Activated CD4-positive, CD25-positive, alpha-beta regulatory T cell treated with anti-CD3 and anti-CD28 coated beads, Interleukin-2, amount 50 U/mL, for 16 hours (primary cell): ENCODE measurements at places on chromosomes 12 and 14.

DNA sequence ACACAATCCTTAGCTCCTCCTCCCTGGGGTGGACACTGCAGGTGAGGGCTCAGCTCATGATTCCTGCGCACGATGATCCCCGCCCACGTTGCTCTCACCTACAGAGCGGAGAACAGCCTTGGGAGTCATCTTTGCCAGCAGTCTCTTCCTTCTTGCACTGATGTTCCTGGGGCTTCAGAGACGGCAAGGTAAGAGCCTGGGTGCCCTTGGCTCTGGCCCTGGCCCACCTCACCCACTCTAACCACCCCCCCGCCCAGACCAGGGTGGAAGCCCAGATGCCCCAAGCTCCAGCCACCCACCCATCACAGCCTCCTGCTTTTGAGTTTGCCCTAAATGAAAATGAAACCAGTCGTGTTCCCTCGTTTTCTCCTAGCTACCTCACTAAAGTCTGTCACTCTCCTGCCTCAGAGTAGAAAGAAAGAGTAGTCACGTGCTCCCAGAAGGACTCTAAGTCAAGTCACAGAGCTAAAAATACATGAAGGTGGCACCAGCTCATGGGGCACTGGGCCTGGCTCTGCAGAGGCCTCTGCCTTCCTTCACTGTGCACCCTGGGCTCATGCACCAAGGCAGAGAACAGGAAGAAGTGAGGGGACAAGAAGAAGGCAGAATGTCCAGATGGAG, 9.0 kb downstream of the TAPBPL start:
- DNase-seq: no peak

- DNase-seq: no peak
These were observed 6.3 kb upstream of the NFE2 start for GRCh38 chr12:54306925-54307741.

DNA sequence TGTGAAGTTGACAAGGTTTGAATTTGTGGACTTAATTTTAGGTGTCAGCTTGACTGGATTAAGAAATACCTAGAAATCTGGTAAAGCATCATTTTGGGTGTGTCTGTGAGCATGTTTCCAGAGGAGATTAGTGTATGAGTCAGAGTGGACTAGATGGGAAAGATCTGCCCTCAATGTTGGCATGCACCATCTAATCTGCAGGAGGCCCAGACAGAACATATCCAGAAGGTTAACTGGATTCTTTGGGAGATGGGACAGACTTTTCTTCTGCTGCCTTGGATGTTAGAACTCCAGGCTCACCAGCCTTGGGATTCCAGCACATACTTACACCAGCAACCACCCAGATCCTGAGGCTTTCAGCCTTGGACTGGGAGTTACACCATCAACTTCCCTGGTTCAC, 14.1 kb downstream of the SGPP1 start:
- no peak for DNase-seq

GRCh38 chr12:93526786-93527428, 45.6 kb upstream of the SOCS2 start:
- DNase-seq: no peak

DNA sequence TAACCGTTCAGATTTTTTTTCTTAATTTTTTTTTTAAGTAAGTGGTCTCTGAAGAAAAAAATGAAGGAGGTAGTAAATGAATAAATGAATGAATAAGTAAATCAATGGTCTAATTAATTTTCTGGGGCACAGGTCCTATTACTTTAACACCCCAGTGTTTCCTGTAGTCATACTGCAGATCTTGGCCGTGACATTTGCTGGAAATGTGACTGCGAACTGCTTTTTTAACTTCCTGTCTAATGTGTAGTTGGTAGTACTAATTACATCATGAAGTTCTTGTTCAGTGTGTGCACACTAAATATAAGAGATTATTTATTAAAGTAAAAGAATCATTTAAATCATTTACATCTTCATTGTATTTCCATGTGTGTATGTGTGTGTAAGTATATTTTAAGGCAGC, 45.4 kb downstream of the AEBP2 start:
- DNase-seq: no peak

DNA sequence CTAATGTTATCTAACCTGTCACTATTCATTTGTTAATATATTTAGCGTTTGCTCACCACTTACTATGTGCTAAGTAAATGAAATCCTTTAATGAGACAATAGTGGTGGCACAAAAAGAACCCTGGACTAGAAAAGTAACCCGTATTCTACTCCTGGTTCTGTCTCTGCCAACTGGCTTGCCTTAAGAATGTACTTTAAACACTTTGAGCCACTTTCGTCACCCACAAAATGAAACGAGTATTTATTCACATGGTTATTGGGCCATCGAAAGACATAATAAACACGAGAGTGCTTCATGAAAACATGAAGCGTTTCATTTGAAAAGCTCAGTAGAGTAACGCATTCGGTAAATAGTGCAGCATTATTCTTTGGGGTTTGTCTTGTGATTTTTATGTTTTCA, 254.7 kb downstream of the EGLN3 start:
- DNase-seq: no peak

DNA sequence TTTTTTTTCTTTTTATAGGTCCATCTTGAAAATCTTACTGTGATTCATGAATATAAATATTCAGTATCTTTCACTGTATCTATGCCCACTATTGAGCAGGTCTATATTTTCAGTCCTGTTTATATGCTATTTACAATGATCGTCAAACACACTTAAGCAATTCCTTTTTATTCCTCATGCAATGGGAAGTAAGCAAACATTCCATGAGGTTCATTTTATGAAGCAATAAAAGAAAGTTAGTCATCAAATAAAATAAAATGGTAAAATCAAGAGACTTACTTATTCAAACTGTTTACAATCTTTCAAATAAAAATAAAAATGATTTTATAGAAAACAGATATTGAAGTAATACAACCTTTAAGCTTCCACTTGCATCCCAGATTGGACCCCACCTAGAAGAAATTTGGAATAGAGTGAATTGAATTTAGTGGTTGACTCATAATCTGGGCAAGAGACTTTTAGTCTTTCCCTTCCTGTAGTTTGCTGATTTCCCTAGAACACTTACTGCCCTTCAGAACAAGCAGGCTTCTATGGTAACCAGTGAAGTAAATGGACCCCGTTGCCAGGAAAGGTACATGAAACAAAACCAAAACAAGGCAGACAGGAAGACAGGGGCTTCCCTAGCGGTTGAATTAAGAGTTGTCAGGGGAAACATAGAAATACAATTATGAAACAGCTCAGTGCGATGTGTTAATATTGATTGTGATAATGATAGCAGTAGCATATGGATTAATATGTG, 241.0 kb upstream of the ATP2B1 start:
- DNase-seq: peak; percentile 36

- no peak for DNase-seq
These were observed 257.8 kb downstream of the NUAK1 start for GRCh38 chr12:105880824-105881388.

- no peak for DNase-seq
These were observed 52.9 kb downstream of the APOBEC1 start for GRCh38 chr12:7612851-7613250.

- peak; percentile 93 for DNase-seq
These were observed at the start of gene CHMP4A for GRCh38 chr14:24212924-24213865. Gene CHMP4A, minus strand, starts transcription at chr14:24213488. Its CDS starts 49 bp downstream, at chr14:24213439.

DNA sequence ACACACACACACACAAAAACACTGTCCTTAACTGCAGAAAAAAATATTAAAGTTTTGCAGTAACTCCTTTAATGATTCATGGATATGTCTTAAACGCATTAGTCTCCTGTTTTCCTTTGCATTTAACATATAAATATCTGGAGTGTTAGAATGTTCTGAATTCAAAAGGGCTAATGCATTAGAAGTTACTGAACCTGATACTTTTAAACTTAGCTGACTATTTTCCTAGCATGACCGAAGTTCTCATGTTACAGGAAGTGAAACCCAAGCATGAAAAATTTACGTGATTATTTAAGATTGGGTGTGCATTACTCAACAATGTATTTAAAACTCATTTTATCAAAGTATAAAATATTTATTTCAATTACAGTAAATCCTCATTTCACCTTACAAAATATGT, 791.2 kb downstream of the FLRT2 start:
- no peak for DNase-seq

DNA sequence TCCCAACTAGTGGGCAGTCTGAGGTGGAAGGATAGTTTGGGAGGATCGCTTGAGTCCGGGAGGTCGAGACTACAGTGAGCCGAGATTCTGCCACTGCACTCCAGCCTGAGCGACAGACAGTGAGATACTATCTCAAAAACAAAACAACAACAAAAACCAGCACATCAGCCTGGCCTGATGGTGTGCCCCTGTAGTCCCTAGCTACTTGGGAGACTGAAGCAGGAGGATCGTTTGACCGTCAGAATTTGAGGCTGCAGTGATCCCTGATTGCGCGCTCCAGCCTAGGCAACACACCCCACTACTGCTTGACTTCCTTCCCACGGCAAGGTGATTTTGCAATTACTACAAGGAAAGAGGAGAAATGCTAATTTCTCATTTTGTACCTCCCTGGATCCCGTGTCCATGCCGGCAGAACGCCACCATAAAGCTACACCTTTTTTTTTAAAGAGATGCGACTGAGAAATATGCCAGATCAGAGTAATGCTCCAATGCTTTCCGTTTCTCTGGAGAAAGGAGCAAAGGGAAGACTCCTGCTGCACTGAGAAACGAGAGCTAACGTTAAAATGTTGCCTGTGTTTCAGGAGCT, 672 bp upstream of the SCFD1 start:
- DNase-seq: no peak

- no peak for DNase-seq
These were observed 25.0 kb downstream of the SLC15A4 start for GRCh38 chr12:128798571-128799341.

- DNase-seq: no peak
These were observed 49.5 kb downstream of the SUPT16H start for GRCh38 chr14:21334202-21334906.
